Breast epithelium (tissue), 4 donors: ENCODE measurements at places on chromosomes 3 and 15. TPM values are rescaled to one million over a fixed set of nuclear protein-coding genes. Genes with fewer than 3 reads are reported as not detected.

DNA sequence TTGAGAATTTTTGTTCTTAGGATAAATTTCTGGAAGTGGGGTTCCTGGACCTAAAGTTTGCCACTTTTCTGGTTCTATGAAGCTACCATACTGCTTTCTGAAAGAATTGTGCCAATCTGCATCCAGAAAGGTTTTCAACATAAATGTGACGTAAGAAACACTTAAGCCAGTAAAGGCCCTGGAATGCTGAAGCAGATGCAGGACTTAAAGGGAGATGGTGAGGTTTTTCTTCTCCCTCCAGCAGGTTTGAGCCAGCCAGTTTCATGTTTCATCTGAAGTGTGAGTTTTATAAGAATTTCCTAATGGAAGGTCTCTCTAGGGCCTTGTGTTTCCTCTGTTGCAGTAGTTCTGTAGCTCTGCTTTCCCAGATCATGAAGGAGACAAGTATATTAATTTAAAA, 33.1 kb downstream of the ZNF592 start:
- DNase-seq, result no peak

DNA sequence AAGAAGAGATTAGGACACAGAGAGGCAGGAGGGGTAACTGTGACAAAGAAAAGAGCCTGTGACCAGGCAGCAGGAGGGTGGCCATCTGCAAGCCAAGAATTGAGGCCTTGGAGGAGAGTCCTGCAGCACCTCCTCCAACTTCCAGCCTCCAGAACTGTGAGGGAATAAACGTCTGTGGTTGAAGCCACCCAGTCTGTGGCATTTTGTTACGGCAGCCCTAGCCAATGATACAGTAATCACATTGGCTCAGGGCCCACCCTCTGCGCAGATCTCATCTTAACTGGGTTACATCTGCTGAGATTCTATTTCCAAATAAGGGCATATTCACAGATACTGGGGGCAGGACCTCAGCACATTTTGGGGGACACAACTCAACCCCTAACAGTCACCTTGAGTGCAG, 11.3 kb downstream of the SELENOS start:
- DNase-seq, result no peak

- DNase-seq, result no peak
These were observed 852.4 kb downstream of the TUSC7 start for GRCh38 chr3:117562000-117562399.

- DNase-seq, result peak; percentile 20
These were observed 277.3 kb upstream of the NR2F2 start for GRCh38 chr15:96053031-96053780.

Gene CPEB1
- total RNA-seq, result 2.2 TPM

Gene C3orf85
- not detected for total RNA-seq

Gene BUB1B
- 0.33 TPM for total RNA-seq

Gene ANKRD63
- total RNA-seq, result not detected

Gene C3orf70
- total RNA-seq, result 4.8 TPM

Gene KNG1
- 0.48 TPM for total RNA-seq

DNA sequence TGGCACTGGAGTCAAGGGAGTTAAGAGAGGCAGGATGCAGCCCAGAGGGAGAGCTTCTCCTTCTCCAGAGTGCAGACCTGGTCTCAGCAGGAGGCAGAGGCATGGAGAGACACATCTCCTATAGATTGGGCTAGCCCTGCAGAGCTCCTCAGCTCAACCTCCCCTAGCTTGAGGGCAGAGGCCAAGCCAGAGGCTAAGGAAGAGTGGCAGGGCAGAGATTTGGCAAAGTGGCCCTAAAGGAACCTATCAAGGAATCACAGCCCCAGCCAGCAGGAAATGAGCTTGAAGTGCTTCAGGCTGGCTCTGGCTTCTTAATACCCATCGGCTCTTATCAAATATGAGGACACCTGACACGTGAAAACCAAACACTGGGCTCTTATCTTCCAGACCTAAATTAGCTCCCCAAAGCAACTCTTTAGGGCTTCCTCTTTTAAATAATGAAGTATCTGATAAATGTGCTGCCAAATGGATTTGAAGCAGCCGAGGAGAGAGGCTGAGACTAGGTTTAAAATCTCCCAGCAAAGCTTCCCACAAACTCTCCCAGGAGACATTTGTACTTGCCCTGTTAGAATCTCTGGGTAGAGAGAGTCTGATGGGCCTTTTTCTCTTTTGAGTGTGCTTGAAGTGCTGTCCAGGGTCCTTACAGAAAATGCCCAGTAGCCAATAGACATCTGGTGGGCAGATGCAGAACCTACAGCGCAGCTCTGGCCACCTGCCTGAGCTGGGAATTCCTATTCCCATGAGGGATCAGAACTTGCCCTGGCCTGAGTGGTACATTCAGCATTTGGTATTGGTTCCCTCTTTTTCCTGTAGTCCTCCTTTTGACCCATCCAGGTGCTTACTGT, 271.4 kb downstream of the CLSTN2 start:
- DNase-seq, result no peak

- no peak for DNase-seq
These were observed 70.8 kb upstream of the KLF13 start for GRCh38 chr15:31255732-31256377.
